ENCODE measurements at places on chromosomes 2 and 18. TPM values are rescaled to one million over a fixed set of nuclear protein-coding genes. Genes with fewer than 3 reads are reported as not detected.

Gene DSG4
- total RNA-seq = not detected

Gene OTX1
- total RNA-seq = 3.4 TPM

Gene MYCN
- 47.5 TPM for total RNA-seq

Gene GRHL1
- 3.2 TPM for total RNA-seq

Gene OR6B3
- total RNA-seq = not detected

Gene SCN3A
- 194 TPM for total RNA-seq

Gene RIT2
- total RNA-seq = 16.0 TPM

Gene TDRD15
- total RNA-seq = not detected

Gene PCARE
- under 0.01 TPM for total RNA-seq

All from temporal lobe (tissue), 4 donors.